Stimulated activated CD4-positive, alpha-beta T cell treated with anti-CD3 and anti-CD28 coated beads, Interleukin-1b, Interleukin-23, amount 100 ng/mL, for 1 hour (primary cell): ENCODE measurements at places on chromosomes 4 and X.

GRCh38 chr4:149765630-149766029 is 50.0 kb downstream of the IQCM start:
- no peak for DNase-seq

DNA sequence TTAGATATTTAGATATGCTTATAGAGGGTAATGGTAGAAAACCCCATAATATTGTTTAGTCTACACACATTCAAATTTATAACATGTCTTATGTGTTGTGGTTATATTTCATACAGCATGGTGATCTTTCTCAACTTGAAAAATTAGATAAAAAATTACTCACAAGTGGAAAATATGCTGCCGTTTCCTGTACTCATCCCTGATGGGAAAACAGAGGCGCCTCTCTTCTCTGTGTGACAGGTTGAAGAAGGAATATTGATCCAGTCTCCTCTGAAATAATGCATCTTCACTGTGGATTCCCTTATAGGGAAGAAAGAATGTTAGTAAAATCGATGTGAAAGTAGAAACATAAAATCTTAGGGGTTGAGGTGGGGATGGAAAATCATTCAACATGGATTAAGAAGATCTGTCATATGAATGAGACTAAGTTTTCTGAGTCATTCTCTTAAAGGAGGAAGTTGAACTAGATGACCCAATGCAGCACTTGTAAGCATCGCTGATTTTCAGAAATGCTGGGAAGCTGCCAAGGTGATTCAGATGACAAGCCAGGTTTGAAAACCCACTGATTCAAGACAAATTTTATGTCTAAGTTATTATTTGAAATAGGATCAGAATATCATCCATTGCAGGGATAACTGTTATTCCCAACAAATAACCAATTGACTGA is 70.7 kb downstream of the ANKRD50 start:
- no peak for DNase-seq

- DNase-seq: no peak
Observed at GRCh38 chr4:1822568-1823544, 29.8 kb downstream of the FGFR3 start.

DNA sequence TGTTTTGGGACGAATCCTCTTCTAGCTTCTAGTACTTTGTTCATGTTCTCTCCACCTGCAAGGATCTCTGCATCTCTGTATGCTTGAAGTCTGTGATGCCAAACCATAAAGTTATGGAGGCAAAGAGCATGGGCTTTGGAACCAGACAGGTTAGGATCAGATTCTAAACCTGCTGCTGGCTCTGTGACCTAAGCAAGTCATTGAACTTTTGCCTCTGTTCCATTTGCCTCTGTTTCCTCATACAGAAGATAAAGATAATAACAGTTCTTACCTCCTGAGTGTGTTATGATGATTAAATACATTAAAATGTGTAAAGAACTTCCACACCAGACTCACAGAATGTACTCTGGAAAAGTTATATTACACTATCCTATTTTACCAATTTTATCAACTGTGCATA is 41.5 kb upstream of the RELL1 start:
- no peak for DNase-seq

- DNase-seq: no peak
Observed at GRCh38 chr4:168812806-168813205, 197.2 kb downstream of the CBR4 start.

DNA sequence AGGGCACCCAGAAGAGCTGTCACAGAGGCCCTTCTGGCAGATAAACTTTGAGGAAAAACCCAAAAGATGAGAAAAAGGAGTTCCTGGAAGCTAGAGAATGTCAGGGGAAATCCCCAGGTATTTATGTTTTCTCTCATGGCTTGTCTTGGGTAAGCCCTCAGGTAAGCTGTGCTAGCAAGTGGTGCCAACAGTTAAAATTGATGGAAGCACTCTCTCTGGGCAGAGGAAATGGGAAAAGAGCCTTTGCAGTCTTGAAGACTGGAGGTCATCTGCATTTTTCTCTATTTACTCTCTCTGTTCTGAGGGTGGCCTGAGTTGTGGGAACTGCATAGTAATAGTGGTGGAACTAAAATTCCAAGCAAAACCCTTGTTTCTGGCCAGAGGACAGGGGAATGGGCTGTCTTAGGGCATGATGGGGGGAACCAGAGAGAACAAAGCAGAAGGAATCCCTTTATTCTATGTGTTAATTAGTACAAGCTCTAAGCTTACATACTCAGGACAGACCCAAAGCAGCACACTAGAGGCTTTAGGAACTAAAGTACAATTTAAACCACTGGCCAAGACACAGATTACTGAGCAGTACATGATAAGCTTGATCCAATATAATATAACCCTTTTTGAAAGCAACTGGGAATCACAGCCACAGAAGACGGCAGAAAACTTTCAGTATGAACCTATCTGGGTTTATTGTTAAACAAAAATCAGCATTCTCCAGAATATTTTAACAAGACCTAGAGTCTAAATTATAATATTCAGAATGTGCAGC is 53.3 kb upstream of the SLC10A4 start:
- no peak for DNase-seq

- DNase-seq: no peak
Observed at GRCh38 chrX:151099001-151099400, 77.4 kb upstream of the GPR50 start.

- no peak for DNase-seq
Observed at GRCh38 chr4:155908187-155909139, 5.0 kb downstream of the TDO2 start.

- DNase-seq: no peak
Observed at GRCh38 chr4:97953171-97953941, 189.9 kb downstream of the STPG2 start.

- DNase-seq: no peak
Observed at GRCh38 chr4:155564086-155564485, 102.6 kb upstream of the GUCY1A1 start.

DNA sequence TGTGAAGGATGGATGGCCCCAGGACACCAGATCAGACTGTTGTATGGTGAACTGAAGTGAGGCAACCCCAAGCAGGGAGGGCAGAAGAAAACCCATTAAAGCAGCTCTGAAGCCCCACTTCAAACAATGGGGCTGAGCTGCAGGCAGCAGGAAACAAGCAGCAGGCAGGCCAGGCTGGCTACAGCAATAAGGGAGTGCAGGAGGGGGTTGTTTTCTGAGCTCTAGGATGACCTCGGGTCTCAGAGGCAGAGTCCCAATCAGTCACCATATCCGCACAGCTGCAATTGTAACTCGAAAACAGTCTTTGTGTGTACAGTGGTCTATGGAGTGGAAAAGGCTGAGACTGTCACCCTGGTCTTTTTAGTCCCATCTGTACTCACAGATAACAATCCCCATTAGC is 90.4 kb downstream of the COL4A6 start:
- no peak for DNase-seq

- no peak for DNase-seq
Observed at GRCh38 chrX:13367950-13368349, 48.1 kb upstream of the ATXN3L start.

DNA sequence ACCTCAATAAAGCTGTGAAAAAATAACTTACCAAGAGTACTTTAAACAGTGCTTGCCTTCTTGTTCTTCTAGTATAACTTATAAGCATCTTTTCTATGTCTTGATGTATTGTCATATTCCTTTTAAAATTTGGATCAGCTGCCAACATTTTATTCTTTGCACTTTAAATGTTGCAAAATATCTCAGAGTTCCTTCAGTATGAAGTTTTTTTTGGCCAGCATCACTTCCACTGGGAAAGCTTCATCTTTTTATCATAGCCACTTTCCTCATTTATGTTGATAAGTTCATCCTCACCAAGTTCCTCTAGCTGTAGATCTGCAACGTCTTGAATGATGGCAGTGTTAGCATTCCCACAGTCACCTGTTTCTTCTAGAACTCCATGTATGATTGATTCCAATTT is 24.2 kb downstream of the CXorf58 start:
- DNase-seq: no peak

GRCh38 chrX:10506781-10507180 is 113.6 kb downstream of the MID1 start:
- no peak for DNase-seq

DNA sequence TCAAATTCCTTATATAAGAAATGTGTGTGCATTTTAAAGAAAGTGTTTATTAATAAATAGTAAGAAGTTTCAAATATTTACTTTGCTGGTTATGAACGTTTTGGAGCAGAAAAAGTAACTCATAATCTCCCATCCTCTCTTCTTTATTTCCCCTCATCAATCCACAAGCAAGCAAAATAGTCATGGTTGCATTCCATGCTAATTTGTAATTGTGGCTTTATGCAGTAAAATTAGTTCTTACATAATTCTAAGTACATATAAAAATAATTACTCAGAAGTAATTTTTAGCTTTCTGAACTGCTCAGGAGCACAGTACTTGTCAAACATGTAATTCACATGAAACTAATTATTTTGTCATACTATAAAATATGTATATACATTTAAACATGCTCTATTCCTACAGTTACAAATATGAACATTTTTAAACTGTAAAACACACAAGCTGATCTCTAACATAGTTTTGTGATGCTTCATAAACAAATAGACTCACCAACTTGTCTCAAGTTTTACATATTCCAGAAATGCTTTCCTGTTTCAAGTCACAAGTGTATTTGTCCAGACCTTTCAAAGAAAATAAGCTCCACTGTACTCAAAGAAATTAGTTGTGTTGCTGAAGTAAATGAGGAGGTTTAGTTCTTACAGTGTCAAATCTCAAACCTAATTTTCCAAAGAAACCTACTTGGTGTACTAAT is 218.9 kb downstream of the PABPC4L start:
- DNase-seq: no peak

GRCh38 chr4:23006756-23007155 is 314.0 kb downstream of the GBA3 start:
- no peak for DNase-seq

DNA sequence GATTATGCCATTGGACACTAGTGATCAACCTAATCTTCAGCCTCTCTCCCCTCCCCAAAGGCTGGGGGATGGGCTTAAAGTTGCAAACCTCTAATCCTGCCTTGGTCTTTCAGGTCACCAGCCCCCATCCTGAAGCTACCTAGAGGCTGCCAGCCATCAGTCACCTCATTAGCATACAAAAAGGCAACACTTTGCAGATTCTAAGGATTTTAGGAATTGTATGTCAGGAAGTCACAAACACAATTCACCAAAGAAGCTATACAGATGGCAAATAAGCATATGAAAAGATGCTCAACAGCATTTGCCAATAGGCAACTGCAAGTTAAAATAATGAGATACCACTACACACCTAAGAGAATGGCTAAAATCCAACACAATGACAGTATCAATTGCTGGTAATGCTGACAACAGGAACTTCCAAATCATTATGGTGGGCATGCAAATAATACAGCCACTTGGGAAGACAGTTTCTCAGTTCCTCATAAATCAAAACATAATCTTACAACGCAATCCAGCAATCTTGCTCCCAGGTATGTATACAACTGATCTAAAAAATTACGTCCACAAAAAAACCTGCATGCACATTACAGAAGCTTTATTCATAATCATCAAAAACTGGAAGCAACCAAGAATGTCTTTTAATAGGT is 9.0 kb upstream of the PIM2 start:
- DNase-seq: no peak

DNA sequence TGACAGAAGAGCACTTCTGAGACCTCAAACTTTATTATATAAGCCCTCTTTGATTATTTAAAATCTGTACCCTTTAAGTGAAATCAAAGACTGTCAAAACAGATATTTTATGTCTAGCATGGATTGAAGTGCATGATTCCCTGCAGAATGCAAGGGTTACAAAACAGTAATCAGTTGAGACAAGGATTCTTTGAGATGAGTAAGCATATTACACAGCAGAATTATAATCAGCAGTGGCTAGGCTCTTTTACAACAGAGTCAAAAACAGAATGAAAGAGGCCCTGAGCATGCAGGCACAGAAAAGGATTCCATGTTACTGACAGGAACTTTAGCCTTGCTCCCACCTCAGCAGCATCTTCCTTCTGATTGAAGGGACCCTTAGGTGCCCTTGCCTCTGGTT is 487.9 kb upstream of the GALNT7 start:
- DNase-seq: no peak

DNA sequence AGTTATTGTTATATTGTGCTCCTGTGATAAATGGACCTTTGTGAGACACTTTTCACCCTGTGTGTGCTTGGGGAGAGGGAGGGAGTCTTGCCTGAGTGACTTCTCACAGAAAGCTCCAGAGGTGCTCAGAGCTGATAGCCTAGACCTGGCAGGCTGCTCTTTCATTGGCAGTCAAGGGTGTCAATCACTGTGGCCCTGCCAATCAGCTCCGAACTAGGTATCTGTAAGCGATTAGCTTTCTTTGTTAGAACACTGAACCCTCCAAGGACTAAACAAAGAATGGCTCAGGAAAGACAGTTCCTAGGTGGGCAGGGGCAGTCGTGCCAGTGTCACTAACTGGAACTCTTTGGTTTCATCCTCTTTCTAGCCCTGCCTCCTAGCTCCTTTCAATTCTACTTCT is 2.7 kb upstream of the NALF2 start:
- no peak for DNase-seq

DNA sequence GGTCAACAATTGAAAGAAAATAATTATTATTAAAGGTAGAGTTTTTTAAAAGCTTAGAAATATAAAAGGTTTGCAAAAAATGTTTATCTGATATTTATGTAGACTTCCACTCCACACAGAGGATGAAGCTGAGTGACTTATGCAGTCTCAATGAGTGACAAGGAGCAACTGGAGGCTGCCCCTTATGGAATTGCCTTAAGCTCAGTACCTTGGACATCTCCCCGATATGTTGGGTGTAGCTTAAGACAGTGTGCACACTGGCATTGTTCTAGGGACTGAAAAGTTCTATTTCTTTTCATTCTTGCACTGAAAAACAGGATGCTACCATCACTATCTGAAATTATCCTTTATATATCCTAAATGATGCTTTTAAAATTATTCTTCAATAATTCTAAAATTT is 292.1 kb downstream of the PRDM5 start:
- DNase-seq: no peak

DNA sequence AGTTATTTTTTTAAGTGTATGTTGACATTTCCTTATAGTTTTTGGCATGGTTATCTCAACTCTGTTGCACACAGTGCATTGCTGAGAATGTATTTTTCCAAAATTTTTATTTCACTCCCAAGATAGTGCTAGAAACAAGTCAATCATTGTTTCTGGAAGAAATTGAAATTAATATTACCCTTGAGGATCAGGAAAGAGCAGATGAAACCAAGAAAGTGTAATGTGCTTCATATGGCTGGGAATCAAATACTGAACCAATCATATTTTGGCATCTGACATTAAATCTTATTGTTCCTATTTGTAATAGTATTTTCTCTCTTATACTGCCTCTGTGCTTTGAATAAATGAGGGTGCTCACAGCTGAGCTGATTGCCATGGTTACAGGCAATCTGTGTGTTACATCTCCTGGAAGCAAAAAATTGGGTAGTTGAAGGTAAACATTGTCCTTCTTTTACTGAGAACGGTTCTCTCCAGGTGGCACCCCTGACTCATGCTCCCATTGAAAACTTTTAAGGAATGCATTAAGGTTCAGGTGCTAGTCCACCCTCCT is 358.2 kb upstream of the NR3C2 start:
- no peak for DNase-seq
